RCC 7860 (cell line): ENCODE measurements at places on chromosomes 1 and 21.

GRCh38 chr1:216032284-216032683 lies 391.0 kb downstream of the USH2A start:
- DNase-seq: peak; percentile 77

DNA sequence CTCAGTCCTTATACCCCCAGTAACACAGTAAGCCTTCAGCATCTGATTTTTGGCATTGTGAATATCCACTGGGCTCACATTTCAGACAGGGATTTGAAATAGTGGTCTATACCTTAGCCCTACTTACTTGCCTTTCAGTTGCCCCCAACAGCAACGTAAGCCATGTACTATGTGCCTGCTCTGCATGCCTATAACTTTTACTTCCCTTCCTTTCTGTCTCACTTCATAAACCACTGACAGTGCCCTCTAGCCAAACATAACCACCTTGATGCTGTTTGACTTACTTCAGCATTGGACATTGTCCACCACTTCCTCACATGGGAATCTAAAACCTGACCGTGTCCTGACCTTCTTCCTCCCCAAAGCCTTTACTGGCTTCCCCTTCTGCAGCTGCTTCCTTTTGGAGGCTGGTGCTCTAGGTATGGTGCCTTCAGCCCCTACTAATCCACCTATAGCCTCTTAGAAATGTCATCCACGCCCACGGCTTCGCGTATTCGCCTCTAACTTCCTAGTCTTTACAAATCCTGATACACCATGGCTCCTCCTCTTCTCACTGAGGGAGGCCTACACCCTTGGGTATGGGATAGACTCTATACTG lies 3.6 kb upstream of the ZNF672 start:
- DNase-seq: no peak

GRCh38 chr1:178126741-178127185 lies 32.9 kb downstream of the RASAL2 start:
- peak; percentile 98 for DNase-seq

- DNase-seq: no peak
Observed at GRCh38 chr21:28883931-28884330, 108.7 kb downstream of the LTN1 start.

GRCh38 chr21:45127937-45128336 lies 53.6 kb downstream of the ADARB1 start:
- DNase-seq: no peak

- no peak for DNase-seq
Observed at GRCh38 chr1:221998186-221998612, 256.3 kb upstream of the DUSP10 start.

DNA sequence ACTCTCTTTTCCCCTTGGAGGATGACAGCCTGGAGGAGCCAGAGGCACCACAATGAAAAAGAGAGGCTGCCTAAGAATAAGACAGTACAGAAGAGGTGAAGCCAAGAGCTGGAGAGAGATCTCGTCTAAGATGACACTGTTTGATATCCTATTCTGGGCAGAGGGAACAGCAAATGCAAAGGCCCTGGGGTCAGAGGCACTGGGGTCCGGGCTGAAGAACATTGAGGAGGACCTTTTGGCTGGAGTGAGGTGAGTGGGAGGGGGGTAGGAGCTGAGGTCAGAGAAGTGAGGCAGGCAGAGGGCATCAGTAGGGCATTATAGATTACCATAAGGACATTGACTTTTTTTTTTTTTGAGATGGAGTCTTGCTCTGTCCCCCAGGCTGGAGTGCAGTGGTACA lies 19.3 kb upstream of the TMEM51 start:
- DNase-seq: no peak

DNA sequence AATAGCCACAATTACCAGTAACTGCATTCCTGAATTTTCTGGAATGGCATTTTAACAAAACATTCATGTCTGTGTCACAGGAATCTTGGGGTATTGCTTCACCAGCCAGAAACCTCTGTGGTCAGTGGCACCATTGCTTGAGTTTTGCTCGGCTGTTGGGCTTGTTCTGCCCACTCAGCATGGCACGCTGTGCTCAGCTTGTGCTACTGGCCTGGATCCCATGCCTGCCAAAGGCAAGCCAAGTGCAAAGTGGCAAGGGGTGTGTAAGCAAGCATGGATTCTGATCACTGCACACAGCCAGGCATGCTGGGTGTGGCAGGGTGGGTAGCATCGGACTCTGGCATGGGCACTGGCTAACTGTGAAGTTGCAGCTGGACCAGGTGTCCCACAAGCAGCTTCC lies 1150.9 kb downstream of the MRPL39 start:
- no peak for DNase-seq

DNA sequence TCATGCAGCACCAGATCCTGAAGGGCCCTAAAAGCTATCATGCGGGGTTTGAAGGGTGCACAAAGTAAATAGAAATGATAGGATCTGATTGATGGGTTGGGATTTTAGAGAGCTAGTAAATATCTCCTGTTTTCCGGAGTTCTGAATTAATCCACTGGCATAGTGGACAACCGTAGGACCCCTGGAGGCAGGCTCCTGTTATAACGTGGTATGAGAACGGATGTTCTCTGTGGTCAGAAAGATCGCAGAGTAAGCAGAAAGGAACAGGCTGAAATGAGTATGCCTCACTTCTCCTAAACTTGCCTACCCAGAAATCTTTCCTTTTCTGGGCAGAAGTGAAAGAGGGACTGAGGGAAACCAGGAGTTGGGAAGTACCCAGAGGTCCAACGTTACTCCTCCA lies 470.8 kb downstream of the AJAP1 start:
- DNase-seq: no peak

GRCh38 chr21:33030633-33031032 lies 4.9 kb downstream of the OLIG2 start:
- DNase-seq: no peak

DNA sequence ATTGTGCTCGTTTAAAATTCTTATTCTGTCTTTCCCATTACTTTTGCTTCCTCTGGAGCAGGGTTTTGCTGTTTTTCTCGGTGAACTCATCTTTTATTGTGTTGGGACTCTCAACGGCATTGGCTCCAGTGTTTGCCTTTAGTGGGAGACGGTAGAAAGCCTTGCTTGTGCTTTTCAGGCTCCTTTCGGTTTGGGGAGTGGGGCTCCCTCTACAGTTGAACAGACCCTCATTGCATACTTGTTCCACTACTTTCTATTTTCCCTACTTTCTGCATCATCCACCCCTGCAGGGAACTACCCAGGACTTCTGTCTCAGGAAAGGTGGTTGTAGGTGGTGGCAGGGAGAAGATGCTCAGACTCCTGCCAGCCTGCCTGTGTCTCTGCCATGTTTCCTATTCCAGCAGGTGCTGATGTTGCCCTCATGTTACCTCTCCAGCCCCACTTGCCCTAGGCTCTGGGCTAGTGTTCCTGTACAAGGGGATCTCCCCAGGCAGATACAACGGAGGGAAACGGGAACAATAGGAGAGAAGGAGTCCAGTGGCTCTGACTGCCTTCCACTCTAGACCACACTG lies 68.5 kb upstream of the ZBTB18 start:
- no peak for DNase-seq

DNA sequence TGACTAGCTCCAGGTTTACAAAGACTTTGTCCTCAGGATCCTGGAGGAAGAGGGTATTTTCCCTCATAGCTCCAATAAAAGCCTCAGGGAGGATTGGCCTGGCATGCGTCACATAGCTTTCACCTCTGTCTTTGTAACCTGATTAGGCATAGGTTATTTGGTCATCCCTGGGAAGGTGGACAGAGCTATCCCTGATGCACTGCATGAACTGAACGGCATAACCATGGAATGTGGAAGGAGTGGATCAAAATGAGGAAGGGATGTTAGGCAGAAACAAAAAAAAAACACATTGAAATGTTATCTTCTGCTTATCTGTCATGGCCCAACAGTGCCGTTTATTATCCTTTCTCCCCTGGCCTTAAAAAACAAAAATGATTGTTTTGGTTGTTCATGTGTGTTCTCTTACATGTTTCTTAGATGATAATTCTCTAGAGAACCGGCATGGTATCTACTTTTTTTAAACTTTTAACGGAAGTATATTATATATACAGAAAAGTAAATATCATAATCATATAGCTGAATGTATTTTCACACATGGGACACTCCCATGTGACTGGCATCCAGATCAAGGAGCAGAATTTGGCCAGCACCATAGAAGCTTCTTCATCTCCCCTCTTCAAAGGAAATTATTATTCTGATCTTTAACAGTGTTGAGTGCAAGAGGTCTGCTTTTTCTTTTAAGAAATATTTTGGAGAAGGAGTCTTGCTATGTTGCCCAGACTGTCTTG lies 85.3 kb downstream of the RPS6KC1 start:
- DNase-seq: no peak

- no peak for DNase-seq
Observed at GRCh38 chr1:238088560-238089290, 198.0 kb upstream of the ZP4 start.

DNA sequence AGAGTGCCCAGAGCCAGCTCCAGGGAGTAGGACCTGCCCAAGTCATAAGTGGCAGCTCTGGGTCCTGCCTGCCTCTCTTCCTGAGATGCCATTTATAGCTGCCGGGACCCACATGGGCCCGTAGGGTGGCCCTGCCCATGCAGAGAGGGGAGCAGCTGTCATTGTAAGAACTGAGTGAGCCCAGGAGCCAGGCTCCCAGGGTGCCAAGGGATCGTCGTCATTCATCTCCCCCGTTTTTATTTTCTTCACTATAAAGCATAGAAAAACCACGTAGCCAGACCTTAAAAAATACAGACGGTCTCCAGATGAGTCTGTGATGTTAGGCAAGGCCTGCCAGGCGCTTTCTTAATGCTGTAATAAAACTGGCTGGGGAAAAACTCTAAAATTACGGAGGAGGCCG lies 90.7 kb downstream of the IGSF21 start:
- no peak for DNase-seq

DNA sequence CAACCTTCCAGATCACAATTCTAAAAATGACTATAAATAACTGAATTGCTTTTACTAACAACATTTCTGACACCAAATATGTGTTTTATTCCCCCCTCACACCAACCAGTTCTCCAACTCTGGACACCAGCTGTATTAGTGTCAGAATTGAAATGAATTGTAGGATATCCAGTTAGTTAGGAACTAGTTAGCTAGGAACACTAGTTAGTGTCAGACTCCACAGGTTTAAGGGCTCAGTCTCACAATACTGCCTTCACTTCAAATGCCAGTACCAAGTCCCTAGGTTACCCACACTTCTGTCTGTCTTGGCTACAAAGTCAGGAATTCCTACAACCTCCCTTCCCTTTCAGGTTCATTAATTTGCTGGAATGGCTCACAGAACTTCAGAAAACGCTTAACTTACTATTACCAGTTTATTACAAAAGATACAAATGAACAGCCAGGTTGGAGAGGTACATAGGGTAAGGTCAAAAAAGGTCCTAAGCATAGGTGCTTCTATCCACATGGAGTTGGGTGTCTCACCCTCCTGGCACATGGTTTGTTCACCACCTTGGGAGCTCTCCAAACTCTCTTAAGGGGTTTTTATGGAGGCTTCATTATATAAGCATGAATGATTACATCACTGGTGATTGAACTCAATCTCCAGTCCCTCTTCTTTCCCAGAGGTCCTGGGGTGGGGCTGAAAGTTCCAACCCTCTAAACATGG lies 4.2 kb downstream of the STXBP3 start:
- peak; percentile 24 for DNase-seq

- no peak for DNase-seq
Observed at GRCh38 chr1:6184083-6184783, 4.1 kb upstream of the CHD5 start.

DNA sequence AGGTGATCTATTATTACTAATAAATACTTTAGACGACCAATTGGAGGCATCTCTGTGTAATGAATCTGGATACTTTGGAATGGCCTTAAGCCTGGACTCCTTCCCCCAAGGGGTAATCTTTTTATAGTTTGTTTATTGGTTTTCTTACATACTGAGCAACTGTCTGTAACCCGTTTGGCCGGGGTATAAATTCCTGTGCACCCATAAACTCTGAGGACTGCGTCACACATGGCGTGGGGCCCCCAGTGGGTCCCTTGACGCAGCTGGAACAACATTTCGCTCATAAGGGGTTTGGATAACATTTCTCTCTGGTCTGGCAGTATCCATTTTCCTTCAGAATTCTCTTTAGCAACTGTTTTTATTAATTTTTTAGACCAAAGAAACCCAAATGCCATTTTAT lies 26.5 kb downstream of the SCCPDH start:
- no peak for DNase-seq

GRCh38 chr1:223299553-223299952 lies 64.4 kb downstream of the SUSD4 start:
- no peak for DNase-seq

- no peak for DNase-seq
Observed at GRCh38 chr21:39034590-39035536, 148.4 kb downstream of the PSMG1 start.

GRCh38 chr1:77950873-77951272 lies 28.0 kb downstream of the FUBP1 start:
- DNase-seq: no peak

GRCh38 chr21:45011911-45012661 lies 62.3 kb upstream of the ADARB1 start:
- DNase-seq: peak; percentile 96

GRCh38 chr1:23742670-23743286 lies 493 bp upstream of the ELOA start:
- DNase-seq: no peak
